ENCODE measurements at places on chromosomes 1 and 21.

DNA sequence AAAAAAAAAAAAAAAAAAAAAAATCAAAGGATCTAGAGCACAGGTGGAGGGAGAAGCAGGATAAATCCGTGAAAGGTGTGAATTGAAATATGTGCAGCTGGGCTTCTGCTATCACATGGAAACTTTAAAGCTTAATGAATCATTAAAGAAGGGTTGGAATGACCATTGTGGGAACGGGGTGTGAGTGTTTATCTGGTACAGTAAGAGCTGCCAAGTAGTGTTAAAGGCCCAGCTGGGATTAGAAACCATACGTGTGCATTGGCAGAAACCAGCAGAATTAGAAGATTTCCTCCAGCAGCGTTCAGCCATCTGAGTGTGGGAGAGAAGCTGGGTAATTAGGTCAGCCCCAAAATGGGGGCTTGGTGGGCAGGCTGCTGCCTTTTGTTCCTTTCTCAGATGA lies 13.5 kb downstream of the FALEC start:
- no peak for DNase-seq

- no peak for DNase-seq
Observed at GRCh38 chr1:156781585-156782186, 14.4 kb downstream of the PRCC start.

- DNase-seq, result no peak
Observed at GRCh38 chr1:190104961-190105360, 372.7 kb downstream of the BRINP3 start.

- DNase-seq, result no peak
Observed at GRCh38 chr1:166884040-166884642, 8.1 kb upstream of the TADA1 start.

- no peak for DNase-seq
Observed at GRCh38 chr1:207849646-207850045, 61.3 kb downstream of the CD34 start.

DNA sequence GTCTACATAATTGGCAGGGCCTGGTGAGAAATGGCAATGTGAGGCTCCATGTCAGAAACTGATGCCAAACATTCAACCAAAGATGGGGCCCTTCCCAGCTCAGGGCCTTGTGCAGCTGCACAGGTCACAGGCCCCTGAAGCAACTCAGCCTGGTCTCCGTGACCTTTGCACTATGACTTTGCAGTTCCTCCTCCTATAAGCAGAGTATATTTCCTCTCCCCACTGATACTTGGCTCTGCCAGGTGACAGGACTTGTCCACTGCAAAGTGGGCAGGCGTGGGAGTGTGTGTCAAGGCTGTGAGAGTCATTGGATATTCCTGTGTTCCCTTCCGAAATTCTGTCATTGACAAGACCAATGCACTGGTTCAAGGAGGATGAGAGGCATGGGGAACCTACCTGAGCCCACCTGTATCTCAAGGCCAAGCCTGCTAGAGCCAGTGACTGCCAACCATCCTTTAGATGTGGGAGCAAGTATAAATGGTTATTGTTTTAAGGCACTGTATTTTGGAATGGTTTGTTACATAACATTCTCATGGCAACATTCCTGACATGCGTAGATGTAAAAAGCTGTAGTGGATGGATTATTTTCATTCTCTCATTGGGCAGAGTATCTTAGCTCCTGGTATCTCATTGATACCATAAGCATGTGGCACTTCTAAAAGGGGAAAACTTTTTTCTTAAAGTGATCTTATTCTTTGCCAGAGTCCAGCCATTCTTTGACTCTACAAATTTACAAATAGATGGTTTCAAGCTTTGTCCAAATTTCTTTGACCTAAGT lies 75.2 kb downstream of the CNIH3 start:
- no peak for DNase-seq

GRCh38 chr1:46784666-46785065 lies 14.2 kb upstream of the CYP4B1 start:
- DNase-seq, result no peak
